ENCODE measurements at places on chromosomes 11 and 22.
A peak's percentile ranks its signal among the peaks of the same experiment; 100 is the strongest.

- no peak overlapping the region for H3K4me3 ChIP-seq
- H3K4me1 ChIP-seq: peaks cover 25% of the 10 kb centered on the region
- no peaks in the 10 kb centered on the region for H3K27me3 ChIP-seq
- DNase-seq: no peak
- peak overlapping the region; percentile 46 for H3K27ac ChIP-seq
- H3K36me3 ChIP-seq: no peaks in the 10 kb centered on the region
Measured at GRCh38 chr11:58058276-58059006, 27.7 kb downstream of the OR6Q1 start.

- no peak overlapping the region for H3K27ac ChIP-seq
- no peaks in the 10 kb centered on the region for H3K4me1 ChIP-seq
- DNase-seq: no peak
- peaks cover 13% of the 10 kb centered on the region for H3K36me3 ChIP-seq
Measured at GRCh38 chr11:75603791-75604736, 42.0 kb downstream of the SERPINH1 start.

DNA sequence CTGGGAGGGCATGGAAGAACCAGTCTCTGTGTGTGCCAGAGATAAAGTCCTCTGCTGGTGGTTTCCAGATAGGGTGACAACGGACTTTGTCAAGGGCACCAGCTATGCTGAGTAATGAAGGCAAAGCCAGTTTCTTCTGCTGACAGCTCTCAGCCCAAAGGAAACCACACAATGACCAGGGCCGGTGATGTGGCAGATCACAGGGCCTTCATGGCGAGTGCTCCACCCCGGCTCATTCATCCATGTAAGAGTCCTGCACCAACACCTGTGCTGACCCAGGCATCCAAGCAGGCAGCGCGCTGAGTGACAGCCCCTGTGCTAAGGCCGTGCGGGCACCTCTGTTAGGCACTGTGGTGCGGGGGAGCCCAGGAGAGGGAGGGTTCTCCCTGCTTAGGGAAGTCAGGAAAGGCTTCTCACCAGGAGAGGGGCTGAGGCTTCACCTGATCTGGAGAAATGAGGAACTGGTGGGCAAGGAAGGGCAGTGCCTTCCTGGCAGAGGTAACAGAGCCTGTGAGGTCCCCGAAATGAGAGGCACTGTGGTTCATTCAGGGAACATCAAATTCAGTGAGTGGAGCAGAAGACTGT, 33.8 kb downstream of the TP53I11 start:
- H3K27me3 ChIP-seq: no peaks in the 10 kb centered on the region
- no peak overlapping the region for H3K4me3 ChIP-seq
- peaks cover 52% of the 10 kb centered on the region for H3K36me3 ChIP-seq
- DNase-seq: no peak
- H3K4me1 ChIP-seq: peaks cover 44% of the 10 kb centered on the region
- H3K27ac ChIP-seq: peak overlapping the region; percentile 80

DNA sequence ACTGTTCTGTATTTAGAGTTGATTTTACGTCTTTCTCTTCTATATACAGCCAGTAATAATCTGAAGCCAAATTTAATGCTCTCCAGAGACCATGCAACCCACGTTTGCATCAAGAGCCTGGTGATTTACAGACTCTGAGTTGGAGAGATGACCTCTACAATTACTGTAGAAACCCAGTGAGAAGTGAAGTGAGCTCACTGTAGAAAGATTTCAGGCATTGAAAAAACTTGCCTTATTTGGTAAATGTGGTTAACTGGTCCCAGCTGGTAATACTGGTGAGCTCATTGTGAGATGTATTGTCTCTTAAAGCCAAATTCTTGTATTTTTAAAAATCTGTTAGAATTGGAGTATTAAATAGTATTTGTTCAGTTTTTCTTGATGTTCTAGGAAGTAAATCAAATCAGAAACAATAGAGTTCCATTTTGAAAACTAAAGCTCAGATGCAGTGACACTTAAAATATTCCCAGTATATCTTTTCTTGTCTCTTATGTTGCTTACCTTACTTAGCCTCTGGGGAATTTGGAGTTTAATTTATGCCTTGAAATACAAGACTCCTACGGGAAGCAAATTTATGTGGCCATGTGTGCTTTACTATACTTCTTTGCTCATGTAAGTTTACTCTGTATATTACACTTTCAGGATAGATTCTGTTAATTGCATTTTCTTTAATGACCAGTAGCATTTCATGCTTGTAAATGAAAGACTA, 189.9 kb downstream of the ARHGAP42 start:
- H3K4me3 ChIP-seq: no peak overlapping the region
- peak overlapping the region; percentile 72 for H3K27ac ChIP-seq
- H3K4me1 ChIP-seq: peaks cover 9% of the 10 kb centered on the region
- H3K27me3 ChIP-seq: no peaks in the 10 kb centered on the region
- no peaks in the 10 kb centered on the region for H3K36me3 ChIP-seq
- DNase-seq: no peak

DNA sequence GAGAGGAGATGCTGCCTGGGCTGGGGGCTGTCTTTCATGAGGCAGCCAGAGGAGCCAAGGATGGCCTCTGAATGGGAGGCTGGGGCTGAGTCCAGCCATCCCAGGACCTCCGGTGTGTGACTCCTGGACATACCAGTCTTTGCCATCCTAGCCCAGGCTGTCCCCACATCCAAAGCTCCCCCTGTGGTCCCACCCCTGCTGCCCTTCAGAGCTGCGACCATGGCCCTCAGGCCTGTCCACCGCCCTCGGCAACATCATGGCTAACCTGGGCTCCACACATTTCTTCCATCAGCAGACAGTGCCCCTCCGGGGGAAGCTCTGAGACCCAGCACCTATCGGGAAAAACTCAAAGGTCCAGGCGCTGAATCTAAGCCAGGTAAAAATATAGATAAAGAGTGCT, 324.4 kb downstream of the MN1 start:
- peaks cover 70% of the 10 kb centered on the region for H3K27me3 ChIP-seq
- H3K36me3 ChIP-seq: no peaks in the 10 kb centered on the region
- DNase-seq: no peak
- H3K4me1 ChIP-seq: peaks cover 8% of the 10 kb centered on the region
- no peak overlapping the region for H3K27ac ChIP-seq

- H3K36me3 ChIP-seq: no peaks in the 10 kb centered on the region
- H3K27me3 ChIP-seq: peaks cover 6% of the 10 kb centered on the region
- no peak overlapping the region for H3K27ac ChIP-seq
- DNase-seq: no peak
Measured at GRCh38 chr22:23138584-23139435, 3.0 kb downstream of the RSPH14 start.

DNA sequence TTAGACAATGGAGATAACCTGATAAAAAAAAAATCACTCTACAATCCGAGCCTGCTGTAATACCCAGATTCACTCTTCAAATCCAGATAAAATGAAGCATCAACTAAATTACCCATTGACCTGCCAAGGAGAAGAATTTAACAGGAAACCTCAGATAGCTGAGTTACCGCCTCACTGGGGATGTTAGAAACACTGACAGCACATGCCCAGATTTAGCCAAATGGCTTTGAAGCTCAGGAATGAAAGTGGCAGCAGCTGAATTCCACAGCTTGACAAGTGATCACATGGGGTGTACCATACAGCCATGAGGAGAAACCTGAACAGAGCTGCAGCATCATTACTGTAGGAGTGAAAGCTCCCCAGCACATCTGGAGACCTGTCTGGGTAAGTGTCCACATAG, 807.6 kb downstream of the DLG2 start:
- H3K27ac ChIP-seq: no peak overlapping the region
- H3K4me3 ChIP-seq: no peak overlapping the region
- no peak for DNase-seq
- no peaks in the 10 kb centered on the region for H3K27me3 ChIP-seq
- no peaks in the 10 kb centered on the region for H3K36me3 ChIP-seq
- H3K4me1 ChIP-seq: peaks cover 10% of the 10 kb centered on the region

DNA sequence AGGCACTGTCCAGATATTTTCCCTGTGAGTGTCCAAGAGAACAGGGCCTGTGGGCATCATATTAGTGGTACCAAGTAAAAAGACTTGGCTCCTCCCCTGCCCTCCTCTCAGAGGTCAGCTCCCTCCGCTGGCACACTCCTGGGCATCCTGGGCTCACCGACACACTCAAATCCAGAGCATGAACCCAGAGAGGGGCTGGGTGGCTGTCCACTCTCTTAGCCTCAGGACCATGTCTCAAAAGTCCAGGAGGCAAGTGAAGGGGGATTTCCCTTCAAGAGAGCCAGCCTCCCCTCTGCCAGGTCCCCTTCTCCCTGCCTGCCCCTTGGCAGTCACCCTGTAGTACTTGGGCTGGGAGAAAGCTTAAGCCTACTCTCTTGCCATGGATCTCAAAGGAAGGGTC, 10.3 kb downstream of the BCL9L start:
- no peak for DNase-seq
- peak overlapping the region; percentile 99 for H3K4me3 ChIP-seq
- peaks cover 98% of the 10 kb centered on the region for H3K4me1 ChIP-seq
- H3K27ac ChIP-seq: peak overlapping the region; percentile 96
- H3K36me3 ChIP-seq: no peaks in the 10 kb centered on the region
- no peaks in the 10 kb centered on the region for H3K27me3 ChIP-seq

GRCh38 chr22:28021116-28021997, 102.3 kb upstream of the PITPNB start:
- H3K4me3 ChIP-seq: no peak overlapping the region
- no peaks in the 10 kb centered on the region for H3K27me3 ChIP-seq
- H3K27ac ChIP-seq: peak overlapping the region; percentile 2
- H3K4me1 ChIP-seq: peaks cover 64% of the 10 kb centered on the region

GRCh38 chr11:69649576-69649900, 8.6 kb downstream of the CCND1 start:
- H3K27me3 ChIP-seq: no peaks in the 10 kb centered on the region
- peaks cover 76% of the 10 kb centered on the region for H3K4me1 ChIP-seq

DNA sequence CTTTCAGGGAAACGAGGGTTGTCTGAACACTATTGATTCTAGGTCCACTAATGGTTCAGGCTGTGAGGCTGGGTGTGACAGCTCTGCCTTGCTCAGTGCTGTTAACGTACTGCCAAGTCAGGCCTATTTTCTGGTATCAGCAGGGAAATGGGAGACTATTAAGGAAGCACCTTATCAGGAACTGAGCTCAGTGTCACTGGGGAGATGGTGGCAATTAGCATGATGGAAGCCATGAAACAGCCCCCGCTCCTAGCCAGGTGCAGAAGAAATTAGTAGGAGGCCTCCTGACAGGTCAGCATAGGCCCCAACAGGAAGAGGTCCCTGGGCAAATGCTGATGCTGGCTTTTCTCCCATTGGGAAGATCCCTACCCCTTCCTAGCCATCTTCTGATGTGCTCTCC, 42.6 kb upstream of the LMO2 start:
- DNase-seq: no peak
- H3K4me3 ChIP-seq: no peak overlapping the region
- H3K27ac ChIP-seq: no peak overlapping the region
- H3K36me3 ChIP-seq: no peaks in the 10 kb centered on the region

DNA sequence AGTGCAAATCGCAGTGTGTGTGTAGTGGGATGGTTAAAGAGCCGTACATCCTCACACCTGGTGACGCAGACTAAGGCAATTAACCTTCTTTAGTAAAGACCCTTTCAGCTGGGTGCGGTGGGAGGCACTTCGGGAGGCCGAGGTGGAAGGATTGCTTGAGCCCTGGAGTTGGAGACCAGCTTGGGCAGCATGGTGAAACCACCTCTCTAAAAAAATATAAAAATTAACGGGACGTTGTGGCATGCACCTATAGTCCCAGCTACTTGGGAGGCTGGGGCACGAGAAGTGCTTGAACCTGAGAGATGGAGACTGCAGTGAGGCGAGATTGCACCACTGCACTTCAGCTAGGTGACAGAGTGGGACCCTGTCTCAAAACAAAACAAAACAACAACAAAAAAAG, 31.5 kb downstream of the ZBTB16 start:
- no peak for DNase-seq
- H3K27me3 ChIP-seq: no peaks in the 10 kb centered on the region
- H3K4me3 ChIP-seq: peak overlapping the region; percentile 8
- peak overlapping the region; percentile 60 for H3K27ac ChIP-seq

- peak overlapping the region; percentile 57 for H3K27ac ChIP-seq
- H3K36me3 ChIP-seq: peaks cover 13% of the 10 kb centered on the region
- DNase-seq: no peak
- peaks cover 27% of the 10 kb centered on the region for H3K4me1 ChIP-seq
- no peak overlapping the region for H3K4me3 ChIP-seq
Measured at GRCh38 chr22:50399751-50400331, 56.7 kb downstream of the PPP6R2 start.

GRCh38 chr11:113638376-113638775, 67.7 kb downstream of the TMPRSS5 start:
- DNase-seq: no peak
- no peak overlapping the region for H3K4me3 ChIP-seq
- H3K27ac ChIP-seq: no peak overlapping the region
- H3K27me3 ChIP-seq: no peaks in the 10 kb centered on the region
- H3K36me3 ChIP-seq: no peaks in the 10 kb centered on the region

Data from left ventricle myocardium inferior (tissue), 1 donor.